ENCODE measurements at places on chromosomes 5 and 9.

- DNase-seq, result no peak
These were observed 882.3 kb upstream of the SEMA6A start for GRCh38 chr5:117456866-117457470.

- DNase-seq, result no peak
These were observed 55.4 kb upstream of the RNF130 start for GRCh38 chr5:180126716-180127681.

DNA sequence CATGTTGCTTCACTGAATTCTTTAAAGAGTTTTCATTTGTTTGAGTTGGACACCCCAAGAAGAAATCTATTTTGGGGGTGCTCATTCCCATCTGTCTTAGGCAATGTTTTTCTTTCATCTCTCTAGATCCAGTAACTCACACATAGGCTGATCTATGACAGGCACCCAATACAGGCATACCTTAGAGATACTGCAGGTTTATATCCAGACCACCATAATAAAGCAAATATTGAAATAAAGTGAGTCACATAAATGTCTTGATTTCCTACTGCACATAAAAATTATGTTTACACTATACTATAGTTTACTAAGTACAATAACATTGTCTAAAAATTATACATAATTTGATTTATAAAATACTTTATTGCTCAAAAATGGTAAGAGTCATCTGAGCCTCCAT lies 364.5 kb downstream of the MTRR start:
- DNase-seq, result no peak

DNA sequence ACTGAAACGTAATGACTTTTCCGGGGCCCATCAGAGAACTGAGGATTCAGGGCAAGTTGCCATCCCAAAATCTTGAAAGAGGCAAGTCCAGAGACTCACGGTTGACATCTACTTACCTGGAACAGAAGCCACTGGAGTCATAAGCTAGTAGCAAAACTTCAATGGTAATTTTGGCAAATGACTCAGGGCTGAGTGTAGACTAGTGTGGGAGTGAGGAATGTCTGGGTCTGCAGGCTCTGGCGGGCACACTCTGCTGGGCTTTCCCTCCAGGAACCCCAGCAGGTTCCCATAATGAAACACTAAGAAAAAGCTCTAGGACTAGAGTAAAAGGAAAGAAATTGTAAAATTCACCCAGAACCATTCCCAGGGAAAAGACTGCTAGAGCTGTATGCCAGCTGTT lies 122.9 kb upstream of the NFIL3 start:
- no peak for DNase-seq

DNA sequence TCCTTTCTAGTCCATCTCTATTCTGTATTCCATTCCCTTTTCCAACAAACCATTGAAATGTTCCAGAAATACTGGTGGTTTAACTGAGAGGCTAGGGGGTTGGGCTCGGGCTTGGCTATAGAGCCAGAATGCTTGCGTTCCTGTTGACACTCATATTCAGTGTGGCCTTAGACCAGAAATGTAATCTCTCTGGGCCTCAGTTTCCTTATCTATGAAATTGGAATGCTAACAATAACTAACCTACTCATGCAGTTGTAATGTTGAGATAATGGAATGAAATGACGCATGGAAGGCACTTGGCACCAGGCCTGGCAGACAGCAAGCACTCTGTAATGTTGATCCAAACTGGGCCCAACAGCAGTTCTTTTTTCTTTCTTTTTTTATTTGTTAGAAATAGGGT lies 26.8 kb downstream of the JADE2 start:
- peak; percentile 45 for DNase-seq

DNA sequence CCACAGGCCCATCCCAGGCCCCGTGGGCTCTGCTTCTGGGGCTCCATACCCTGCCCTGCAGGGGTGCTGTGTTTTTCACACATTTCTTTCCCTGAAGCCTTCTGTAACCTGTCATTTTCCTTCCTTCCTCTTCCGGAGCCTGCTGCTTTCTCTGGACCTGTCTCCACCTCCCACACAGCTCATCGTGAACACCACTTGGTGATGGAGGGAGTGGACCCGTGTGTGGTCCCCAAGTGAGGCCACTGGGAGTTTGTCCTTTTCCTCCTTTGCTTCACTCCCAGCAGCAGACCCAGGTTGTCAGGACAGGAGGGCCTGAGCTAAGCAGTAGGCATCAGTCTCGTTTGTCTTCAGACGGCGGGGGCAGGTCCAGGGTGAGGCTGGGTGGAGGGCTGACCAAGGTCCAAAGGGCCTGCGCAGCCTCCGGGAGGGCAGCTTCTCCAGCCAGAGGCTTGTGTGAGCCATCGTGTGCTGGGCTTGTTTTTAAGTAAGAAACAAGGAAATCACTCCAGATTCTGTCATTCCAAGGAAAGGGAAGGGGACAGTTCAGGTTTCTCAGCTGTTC lies 5.8 kb upstream of the POMT1 start:
- DNase-seq, result no peak

- DNase-seq, result no peak
These were observed 3.3 kb downstream of the FIBCD1 start for GRCh38 chr9:130935648-130936271.

- no peak for DNase-seq
These were observed 100.9 kb downstream of the ASTN2 start for GRCh38 chr9:117313989-117314388.

DNA sequence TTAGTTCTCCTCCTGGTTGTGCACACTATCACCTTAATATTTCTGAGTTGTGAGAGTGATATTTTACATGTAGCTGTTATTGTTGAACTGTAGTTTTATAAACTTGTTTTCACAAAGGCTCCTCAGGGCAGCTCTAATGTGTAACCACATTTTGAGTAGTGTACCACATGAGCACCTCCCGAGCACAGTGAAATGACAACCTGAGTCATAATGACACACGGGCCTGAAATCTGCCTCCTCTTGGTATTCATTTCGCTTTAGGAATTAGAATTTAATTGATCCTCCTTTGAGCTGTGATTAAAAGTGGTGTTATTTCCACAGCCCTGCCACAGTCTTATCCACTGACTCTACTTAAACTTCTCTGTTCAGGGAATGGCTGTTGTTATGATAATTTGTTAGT lies 7.9 kb downstream of the MTRR start:
- no peak for DNase-seq

DNA sequence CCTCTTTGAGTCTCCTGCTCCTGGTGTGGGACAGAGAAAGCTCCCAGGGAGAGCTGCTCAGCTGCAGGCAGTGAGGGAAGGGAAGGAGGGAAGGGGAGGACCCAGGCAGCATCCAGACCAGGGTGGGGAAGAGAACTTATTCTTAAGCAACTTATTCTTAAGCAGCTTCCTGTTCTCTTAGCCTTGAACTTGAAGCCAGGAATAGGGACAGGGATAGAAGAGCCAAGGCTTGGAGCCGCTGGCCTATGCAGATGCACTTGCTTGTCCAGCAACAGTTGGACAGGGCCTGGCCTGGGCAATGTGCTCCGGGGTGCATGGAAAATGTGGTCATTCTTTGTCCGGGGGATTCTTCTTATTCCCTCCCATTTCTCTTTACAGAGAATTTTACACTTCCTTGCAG lies 31.4 kb upstream of the SPTLC1 start:
- DNase-seq, result no peak

DNA sequence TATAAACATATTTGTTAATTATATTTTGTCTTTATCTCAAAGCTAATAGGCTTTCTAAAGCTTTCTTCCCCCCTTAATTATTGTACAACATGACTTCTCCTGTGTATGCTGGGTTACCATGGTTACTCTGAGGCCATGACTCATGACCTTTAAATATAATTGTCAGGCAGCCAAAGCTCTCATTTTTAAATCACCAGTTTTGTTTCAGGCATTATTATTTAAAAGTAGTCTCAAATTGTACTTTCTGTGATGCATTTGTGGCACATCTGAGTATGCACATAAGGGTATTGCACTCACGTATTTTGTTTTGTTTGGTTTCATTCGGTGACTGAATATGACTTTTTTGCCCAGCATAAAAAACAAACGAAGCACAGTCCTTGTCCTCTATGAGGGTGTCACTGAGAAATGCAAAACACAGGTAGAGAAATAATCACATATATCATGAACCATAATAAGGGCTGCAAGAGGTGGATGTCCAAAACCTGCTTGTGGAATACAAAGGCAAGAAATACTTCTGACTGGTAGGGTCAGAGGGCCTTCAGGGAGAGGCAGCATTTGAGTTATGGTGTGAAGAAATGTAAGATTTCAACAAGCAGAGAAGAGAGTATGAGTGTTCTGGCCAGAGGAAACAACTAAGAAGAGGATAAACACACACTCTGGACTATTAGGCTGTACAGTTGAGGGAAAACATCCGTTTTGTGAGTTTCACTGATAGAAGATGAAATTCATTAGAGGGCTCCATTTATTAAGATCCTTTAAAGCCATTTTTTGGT lies 2.1 kb downstream of the CCDC192 start:
- no peak for DNase-seq

DNA sequence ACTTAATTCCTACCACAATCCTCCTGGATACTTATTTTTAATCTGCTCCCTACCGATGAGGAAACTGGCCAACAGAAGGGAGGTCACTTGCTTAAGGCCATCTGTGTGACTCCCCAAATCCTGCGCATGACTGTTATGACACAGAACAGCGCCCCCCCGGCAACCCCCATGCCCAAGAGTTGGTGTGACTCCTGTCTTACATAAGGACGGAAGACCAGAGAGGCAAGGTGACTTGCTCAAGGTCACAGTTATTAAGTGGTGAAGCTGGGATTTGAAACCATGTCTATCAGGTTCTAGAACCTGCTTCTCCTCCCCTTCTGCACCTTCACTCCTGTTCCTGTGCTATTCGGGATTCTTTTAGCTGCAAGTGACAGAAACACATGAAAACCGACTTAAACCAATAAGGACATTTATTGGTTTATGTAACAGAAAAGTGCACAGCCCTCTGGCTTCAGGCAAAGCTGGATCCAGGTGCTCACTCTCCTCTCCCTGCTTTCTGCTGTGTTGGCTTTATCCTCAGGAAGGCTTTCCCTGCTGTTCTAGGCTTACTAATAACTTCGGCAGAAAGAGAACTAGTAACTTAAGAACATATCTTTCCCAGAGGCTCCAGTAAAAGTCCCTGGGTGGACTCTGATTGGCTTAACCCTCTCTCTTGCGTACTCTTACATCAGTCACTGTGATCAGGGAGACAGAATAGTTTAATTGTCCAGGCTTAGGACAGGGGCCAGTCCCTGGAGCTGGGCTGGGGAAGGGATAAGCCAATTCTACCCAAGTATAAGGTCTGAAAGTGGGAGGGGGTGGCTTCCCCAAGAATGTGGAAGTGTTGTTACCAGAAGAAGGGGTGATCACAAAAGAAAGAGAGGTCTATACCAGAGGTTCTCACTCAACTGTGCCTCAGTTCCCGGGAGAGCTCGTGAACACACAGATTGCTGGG lies 43.7 kb downstream of the FGF18 start:
- DNase-seq, result no peak

DNA sequence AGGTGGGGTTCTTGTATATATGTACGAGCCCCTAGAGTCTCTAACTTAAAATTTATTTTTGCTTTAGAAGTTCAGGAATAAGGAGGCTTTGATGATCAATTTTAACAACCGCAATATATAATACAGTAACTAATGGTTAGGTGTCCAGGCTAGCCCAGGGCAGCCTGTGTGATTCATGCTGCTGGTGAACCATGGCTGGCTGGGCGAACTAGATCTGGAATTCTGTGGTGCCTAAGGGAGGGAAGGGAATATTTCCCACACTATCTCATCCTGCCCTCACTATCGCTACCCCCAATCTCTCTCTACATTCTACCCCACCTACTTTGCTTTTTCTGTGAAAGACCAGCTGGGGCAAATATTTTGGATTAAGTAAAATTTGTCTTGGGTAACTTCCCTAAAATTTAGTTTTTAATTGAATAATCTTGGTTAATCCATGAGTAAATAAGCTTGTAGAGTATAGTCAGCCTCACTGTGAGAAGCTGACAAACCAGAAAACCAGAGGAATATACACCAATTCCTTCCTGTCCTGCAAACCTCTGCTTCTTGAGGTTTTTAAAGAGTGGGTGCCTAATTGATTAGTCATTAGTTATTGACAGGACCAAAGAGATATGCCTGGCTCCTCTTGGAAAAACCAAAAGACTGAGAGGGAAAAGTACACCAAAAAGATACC lies 115.1 kb upstream of the CCDC152 start:
- DNase-seq, result no peak

DNA sequence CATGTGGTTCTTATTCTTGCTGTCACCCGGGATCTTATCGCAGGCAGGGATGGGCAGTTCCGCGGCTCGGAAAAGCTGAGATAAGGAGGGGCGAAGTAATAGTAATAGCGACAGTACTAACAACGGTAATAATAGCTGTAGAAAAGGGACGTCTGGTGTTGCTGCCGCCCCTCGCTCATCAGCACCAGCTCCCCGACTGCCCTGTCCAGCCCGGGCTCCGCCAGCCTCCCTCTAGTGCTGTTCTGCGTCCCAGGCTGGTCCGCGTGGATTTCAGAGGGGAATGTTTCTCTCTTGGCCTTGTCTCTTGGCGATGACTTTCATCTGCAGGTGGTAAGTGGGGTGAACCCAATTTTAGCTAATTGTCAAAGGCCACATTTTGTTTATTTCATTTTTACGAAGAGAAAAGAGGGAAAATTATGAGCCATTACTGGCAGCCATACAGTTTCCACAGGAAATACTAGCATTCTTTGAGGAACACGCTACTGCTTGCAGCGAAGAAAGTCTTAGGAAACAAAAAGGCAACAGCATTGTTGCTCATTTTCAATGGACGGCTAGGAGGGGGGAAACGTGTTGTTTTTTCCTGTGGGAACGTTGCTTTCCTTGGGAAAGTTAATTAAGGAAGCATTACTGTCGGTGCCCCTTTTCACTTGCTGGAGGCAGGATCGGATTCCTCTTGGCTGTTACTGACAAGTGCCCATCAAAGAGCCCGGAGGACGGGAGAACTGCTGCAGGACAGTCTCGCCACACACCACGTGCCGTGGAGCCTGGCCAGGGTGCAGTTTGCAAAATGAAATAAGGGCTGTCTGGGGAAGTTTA lies 762 bp downstream of the SNCAIP start:
- no peak for DNase-seq

DNA sequence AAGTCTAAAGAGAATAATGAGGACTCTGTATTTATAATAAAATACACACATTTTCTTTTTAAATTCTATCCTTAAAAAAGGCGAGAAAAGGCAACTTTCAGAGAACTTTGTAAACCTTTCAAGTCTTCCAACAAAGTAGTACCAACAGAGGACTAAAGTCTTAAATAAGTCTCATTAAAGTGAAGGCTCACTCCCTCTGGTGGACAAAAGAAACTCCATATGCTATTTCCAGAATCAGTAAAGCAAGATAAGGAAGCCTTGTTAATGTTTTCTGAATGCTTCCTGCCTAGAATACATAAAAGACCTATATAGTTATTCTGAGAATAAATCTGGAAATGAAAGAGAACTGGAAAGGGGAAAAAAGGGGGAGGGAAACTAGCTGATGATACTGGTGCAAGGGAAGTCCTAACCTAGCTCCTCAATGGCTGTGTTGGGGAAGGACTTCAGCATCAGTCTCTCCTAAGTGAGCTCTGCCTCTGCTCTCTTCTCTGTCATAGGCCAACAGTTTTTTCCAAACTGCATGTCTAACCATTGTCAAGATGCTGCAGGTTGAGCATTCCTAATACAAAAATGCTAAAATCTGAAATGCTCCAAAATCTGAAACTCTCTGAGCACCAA lies 7.2 kb downstream of the HMGCS1 start:
- DNase-seq, result no peak

- DNase-seq, result no peak
These were observed 22.8 kb upstream of the ARAP3 start for GRCh38 chr5:141704782-141705297.

GRCh38 chr9:91778031-91778430 lies 172.0 kb downstream of the ROR2 start:
- DNase-seq, result no peak

All from GOT3 (cell line).